Left forelimb (tissue), 1 donor: ENCODE measurements at places on chromosomes 4 and X.
A peak's percentile ranks its signal among the peaks of the same experiment; 100 is the strongest.

GRCh38 chrX:25241461-25241860, 225.7 kb upstream of the ARX start:
- no peak for DNase-seq

DNA sequence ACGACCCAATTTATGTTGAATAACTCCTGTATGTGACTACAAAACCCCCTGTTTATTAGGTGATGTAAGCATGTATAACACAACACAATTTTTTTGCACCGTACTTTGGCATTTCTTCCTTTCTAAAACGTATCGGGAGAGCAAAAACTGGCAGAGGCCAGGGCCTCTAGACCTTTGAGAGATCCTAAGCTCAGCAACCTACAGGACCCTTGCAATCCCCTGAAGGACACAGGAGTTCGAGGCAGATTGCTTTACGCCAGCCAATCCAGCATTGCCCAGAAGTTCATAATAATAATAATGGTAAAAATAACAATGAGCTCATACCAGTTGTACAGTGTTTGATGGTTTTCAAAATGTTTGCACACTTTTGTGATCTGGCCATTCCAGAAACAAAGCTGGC, 7.7 kb downstream of the NKX3-2 start:
- DNase-seq = no peak

DNA sequence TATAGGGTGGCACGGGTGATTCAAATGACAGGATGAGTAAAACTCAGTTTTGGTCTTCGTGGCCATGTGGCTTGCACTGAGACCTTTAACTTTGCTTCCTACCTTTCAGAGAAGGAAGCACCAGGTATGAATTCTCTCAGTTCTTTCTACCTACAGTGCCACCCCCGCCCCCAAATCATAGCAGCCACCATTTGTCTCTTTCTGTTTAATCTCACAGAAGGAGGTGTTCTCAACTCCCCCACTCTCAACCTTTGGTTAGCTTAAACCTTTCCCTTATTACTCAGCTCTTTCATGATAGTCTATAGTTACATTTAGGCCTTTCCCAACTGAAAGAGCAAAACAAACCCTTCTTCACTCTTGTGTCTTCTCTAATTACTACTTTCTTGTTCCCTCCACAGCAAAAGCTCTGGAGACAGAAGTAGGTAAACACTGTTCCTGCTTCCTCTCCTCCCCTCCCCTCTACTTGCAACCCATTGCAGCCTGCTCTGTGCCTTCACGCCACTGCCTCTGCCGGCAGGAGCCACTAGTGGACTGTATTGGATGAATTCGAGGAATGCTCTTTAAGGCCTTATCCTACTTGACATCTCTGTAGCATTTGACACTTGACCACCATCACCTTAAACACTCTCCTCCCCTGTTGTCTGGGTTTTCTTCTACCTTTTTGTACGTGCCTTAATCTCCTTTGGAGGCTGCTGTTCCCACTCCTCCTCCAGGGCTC, 123.7 kb downstream of the AFF1 start:
- no peak for DNase-seq

DNA sequence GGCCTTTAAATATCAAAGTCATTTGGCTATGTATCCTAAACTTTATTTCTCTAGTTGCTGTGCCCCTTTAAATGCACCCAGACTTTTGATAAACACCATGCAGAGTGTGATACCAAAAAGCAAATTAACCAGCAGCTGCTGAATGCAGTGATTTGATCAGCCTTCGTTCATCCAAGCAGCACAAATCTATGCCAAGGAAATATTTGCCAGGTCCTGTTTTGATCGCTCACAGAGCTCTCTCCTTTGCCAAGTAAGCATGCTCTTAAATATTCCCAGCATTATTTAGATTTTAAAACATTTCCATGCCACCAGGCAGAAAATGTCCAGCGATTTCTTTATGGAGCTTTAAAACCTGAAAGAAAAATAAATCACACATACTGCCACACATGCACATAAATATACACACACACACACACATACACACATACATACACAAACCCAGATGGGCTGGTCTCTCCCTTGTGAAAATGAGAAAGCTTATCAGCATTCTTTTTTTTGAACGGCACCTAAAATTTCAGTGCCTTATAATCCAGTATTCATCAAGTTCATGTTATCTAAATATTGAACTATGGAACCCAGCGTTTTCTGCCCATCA, 35.7 kb downstream of the BTC start:
- DNase-seq = no peak

DNA sequence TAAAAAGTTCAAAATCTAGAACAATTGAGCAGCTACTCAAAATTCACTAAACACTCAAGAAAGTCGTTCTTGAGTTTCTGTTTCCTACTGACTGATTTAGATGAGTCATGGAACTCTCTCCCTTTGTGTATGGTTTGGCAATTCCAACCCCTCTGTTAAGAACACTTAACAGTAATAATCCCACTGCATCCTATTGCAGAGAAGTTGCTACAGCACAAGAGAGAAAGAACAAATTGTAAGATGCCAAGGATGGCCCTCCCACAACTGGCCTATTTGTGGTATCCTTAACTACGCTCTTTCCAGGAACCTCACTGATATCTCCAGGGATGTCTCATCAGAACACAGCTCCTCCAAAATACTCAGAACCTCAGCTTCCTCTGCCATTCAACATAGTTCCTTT, 701.8 kb upstream of the TENM3 start:
- DNase-seq = no peak

- no peak for DNase-seq
Observed at GRCh38 chr4:38310446-38311043, 350.3 kb downstream of the PTTG2 start.

- no peak for DNase-seq
Observed at GRCh38 chrX:84118315-84118714, 69.7 kb downstream of the RPS6KA6 start.

DNA sequence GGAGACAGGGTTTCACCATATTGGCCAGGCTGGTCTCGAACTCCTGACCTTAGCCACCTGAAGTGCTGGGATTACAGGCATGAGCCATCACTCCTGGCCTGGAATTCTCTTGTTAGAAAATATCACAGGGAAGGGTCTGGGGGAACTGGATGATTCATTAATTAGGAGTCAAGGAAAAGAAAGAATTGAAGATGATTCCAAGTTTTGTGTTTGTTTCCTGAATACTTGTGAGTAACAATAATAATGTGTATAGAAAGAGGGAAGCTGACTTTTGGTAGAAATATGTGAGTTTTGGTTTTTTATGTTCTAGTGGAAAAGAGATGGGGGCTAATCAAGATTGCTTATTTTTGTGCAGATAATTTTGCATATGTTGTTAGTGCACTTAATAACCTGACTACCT, 77.3 kb upstream of the CLNK start:
- DNase-seq = no peak

- no peak for DNase-seq
Observed at GRCh38 chr4:38306482-38307071, 346.4 kb downstream of the PTTG2 start.

DNA sequence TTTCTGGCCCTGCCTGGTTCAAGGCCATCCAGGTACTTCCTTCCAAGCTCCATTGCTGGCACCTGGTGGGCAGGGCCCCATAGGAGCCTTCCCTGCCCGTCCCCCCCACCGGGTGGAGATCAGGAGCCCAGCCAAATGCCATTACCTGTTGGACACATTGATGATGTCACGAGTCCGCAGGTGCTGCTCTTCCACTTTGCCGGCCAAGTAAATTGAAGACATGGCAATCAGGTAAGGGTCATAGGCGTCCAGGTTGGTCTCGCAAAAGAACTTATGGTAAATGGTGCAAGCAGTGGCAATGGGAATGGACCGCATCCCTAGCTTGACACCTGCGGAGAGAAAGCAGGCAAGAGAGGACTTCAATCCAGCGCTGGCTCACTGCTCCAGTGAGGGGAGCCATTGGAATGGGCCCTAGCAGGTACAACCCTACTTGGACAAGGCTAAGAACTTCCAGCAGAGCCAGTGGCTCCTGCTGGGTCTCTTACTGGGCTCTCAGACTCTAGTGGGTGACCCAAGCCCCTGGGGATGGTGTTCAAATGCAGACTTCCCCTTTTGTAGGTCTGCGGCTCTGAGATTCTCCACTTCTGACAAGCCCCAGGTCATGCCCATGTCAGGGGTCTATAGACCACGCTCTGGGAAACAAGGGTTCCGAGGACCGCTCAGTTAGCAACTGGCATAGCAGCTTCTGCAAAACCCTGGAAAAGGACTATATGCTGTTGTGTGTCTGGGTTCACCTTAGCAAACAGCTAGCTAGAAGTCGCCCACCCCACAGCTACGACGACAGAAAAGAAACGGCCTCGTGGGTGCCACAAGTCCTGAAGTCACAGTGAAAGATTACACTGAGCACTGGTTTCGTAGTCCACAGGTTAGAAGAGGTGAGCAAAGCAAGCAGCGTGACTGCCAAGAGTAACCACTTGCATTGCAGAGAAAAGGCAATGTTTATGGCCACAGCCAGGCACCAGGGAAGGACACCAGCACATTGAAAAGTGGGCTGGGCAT, 2.8 kb downstream of the CCNQ start:
- no peak for DNase-seq

- no peak for DNase-seq
Observed at GRCh38 chr4:89715631-89716030, 121.3 kb downstream of the SNCA start.

GRCh38 chr4:185369731-185370130, 26.0 kb downstream of the LRP2BP start:
- no peak for DNase-seq

DNA sequence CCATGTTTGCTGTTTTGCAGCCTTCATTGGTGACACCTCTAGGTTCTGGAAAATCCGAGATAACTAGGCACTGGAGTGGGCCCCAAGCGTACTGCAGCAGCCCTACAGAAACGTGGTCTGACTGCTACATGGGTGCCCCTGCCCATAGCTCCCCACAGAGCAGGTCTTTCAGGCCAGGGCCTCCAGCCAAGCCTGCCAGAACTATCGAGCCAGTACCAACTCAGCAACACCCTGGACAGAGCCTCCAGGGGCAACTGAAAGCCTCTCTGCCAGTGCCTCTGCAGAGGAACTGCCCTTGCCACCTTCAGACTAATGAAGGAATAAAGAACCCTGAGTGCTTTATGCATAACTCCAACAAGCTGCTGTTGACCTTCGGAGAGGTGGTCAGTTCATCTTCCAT, 111.1 kb upstream of the PPP3CA start:
- DNase-seq = no peak

- no peak for DNase-seq
Observed at GRCh38 chrX:19728915-19729314, 158.5 kb downstream of the SH3KBP1 start.

GRCh38 chrX:65723706-65724105, 56.3 kb downstream of the MSN start:
- no peak for DNase-seq

- no peak for DNase-seq
Observed at GRCh38 chrX:7286168-7286837, 138.3 kb upstream of the PUDP start.

DNA sequence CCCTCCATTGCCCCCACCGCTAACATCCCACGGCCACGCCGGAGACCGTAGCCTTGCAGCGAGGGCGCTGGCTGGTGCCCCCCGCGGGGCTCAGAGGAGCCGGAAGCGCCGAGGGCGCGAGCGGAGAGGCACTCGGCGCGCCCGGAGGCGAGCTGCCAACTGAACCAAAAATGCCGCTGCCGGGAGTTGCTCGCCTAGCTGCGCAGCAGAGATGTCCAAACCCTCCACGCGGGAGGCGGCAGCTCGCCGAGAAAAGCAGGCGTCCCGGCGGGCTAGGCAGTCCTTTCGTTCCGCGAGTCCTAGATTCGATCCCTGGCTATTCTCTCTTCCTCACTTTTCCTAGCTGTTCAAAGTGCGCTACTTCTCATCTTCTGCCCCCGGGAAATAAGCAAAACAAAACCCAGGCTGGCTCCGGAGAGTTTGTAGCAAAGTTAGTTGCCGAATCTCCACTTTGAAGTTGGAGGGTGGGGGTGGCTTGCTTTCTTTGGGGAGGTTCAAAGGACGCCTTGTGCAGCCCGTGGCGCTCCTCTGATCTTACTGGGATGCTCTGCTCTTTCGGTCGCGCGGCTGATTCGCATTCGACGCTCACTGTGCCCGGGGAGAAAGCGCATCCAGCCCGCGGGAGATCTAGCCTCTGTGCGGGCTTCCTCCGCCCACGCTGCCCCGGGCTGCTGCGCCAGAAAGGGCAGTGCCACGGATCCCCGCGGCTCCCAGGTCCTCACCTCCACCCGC, 723 bp downstream of the NKX6-1 start:
- DNase-seq = no peak

GRCh38 chrX:120372667-120373370, 10.9 kb downstream of the ATP1B4 start:
- DNase-seq = no peak

DNA sequence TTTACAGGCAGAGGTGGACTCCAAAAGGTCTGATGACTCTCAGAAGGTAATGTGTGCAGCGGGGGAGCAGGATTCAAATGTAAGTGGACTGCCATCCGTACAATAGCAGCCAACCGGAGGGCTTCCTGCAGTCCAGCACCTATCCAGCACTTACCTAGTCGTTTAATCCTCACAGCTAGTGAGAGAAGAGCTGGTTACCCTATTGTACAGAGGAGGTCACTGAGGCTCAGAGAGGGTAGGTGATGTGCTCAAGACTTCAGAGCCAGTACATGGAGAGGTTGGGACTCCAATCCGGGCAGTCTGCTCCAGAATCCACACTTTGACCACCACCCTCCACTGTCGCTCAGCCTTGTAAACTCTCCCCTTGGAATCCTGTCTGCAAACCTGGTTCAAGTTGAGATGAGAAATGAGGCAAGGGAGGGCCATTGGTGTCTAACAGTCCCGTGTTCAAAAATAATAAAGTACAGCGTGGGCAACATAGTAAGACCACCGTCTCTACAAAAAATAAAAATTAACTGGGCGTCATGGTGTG, 22.5 kb upstream of the JAKMIP1 start:
- no peak for DNase-seq

GRCh38 chr4:40199179-40199670, 2.4 kb downstream of the RHOH start:
- DNase-seq = no peak

- no peak for DNase-seq
Observed at GRCh38 chrX:150502979-150503897, 65.2 kb upstream of the MTM1 start.

- peak; percentile 64 for DNase-seq
Observed at GRCh38 chr4:40630335-40631021, 814 bp upstream of the RBM47 start.

DNA sequence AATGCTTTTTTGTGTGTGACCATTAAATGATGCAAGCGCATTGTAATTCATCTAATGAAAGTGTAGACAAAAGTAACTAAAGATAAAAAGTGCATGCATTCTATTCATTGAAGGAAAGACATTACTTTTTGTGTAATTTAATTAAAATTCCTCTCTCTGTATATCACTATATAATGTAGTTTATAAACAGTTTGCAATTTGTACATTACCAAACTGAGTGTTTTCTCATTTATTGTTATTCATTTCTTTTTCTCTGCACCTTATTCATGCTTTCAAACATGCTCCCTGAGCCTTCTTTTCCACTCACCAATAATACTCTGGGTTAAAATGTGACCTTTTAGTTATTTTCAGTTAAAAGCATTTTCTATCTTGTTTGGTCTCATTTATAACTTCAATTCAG, 713.7 kb upstream of the AADAT start:
- no peak for DNase-seq

DNA sequence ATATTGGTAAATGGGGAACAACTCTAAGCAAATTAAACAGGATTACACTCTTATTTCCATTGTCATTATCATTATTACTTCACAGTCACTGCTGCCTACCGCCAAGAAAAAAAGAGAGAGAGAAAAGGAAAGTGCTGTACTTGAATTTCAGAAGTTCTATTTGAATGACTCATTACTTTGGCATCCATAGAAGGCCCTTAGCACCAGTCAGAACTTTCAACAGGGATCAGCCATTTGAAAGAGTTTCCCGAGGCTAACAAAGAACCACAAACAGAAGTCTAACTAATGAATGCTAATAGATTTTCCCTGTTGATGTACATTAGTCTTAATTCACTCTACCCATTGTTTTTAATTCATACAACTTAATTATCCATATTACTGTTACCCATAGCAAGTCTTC, 116.3 kb downstream of the SHROOM4 start:
- no peak for DNase-seq
